ENCODE measurements at places on chromosomes 5 and 9.

DNA sequence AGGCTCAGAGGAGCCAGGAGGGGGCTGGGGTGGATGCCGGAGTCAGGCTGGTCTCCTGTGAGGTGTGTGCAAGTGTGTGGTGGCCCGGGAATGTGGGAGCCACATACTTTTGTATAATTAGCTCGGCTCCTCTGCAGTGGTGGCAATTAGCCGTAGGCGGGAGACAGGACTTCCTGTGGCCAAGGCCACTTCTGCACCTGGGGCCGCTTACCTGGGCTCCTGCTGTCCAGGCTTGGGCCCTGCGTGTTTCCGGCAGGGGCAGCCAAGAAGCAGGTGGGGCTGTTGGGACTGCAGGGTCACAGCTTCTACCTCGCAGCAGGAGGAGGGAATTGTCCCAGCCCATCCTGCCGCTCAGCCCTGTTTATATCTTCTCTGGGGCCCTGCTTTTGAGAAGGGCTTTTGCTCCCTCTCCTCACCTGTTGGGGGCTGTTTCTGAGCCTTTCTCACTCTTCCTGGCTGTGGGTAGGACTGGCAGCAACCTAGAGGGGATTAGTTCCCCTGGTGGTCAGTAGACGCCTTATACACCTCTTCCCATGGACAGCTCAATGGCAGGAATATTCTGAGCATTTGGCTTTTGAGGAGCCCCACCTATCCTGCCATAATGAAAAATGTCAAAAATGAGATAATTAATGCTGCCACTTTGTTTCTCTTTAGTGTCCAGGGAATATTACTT, 145.4 kb upstream of the PITX1 start:
- no peak for DNase-seq

- DNase-seq: no peak
Measured at GRCh38 chr5:120164986-120165385, 299.1 kb upstream of the PRR16 start.

- DNase-seq: no peak
Measured at GRCh38 chr5:9313751-9314150, 232.1 kb downstream of the SEMA5A start.

- no peak for DNase-seq
Measured at GRCh38 chr9:123034881-123035510, 1.5 kb downstream of the GPR21 start.

DNA sequence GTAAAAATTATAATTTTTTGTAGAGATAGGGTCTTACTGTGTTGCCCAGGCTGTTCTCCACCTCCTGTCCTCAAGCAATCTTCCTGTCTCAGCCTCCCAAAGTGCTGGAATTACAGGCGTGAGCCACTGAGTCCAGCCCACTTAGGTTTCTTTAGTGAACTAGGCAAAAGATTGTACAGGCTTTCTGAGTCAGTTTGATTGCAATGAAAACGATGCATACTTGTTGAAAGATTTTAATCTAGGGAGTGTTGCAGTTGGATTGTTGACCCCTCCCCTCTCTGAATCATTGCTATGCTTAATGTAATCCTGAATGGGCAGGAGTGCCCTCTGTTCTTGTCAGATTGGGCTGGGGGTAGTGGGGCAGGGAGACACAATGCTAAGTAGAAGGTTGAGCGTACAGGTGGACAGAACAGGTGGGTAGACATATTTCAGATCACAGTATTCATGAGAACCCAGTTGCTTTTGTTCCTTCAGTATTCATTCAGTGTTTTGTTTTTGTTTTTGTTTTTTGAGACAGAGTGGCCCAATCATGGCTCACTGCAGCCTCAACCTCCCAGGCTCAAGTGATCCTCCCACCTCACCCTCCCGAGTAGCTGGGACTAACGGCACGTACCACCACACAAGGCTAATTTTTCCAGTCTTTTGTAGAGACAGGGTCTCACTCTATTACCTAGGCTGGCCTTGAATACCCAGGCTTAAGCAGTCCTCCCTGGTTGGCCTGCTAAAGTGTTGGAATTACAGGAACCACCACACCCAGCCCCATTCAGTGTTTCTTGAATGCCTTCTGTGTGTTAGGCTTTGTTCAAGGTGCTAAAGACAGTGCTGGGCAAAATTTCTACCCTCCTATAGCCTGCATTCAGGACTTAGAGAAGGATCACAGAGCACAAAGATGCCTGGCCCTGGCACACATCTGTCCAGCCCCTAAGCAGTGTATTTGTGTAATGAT, 70.1 kb downstream of the KIAA1958 start:
- DNase-seq: no peak

DNA sequence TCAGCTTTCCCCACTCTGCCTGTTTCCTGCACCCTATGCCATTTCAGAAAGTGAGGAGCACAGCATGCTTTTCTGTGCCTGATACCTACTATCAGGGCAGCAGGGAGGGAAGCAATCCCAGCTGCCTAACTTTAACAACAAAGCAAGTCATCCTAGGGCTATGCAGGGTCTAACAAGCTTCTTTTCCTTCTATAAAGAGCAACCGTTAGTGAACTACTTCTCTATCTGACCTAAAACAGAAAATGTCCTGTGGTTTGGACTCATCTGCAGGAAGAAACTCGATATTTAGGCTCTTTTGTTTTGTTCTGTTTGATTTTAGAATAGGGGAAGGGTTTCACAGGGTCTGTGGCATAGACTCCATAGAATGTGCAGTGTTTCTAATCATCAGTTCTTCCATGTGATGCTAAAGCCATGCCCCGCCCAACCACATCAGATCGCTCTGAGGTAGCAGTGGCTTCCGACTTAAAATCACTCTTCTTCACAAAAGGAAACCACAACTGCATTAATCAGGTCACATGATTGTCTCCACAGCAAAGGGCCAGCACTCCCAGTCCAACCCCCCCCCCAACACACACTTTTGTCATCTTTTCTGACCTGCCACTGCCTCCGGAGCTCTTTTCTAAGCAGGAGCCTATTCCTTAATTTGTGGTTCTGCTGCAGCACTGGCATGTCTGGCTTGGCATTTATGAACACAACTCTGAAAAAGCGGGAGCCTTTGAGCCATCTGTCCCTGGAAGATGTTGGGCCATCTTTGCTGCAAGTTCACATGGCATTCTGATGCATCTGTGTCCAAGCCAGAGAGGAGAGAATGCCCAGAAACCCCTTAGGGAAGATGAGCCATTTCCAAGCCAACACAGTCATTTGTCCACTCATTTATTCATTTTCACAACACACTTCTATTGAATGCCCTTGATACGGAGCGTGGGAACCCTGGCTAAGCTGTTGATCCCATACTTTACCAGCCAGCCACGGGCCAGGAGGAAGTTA, 71.6 kb downstream of the CFAP90 start:
- no peak for DNase-seq

- DNase-seq: no peak
Measured at GRCh38 chr5:178766936-178767912, 36.8 kb upstream of the ZNF354A start.

DNA sequence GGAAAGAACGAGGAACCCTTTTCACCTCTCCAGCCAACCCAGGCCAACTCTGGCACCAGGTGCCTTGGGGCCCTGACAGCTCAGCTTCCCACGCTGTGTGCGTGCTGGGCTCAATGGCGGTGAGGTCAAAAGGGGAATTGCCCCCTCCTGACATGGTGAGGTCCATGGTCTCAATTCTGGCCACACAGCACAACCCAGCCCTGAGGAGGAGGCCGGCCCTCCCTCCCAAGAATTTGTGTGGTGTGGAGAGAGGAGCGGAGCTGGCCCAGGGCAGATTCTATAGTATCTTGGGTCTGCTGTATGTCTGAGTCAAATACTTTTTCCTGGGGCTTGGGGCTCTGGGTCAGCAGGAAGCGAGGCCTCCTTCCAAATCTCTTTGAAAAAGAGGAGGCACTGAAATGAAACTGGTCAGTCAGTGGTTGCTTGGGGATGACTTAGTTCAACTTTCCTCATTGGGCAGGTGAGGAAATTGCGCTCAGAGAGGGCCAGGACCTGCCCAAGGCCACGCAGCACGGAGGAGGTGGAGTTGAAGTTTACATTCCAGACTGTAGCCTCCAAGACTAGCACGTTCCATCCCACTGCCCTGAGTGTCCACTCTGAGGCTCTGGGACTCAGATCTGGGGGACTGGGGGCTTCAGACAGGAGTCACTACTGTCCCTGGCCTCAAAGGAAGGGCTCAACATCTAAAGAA, 15.6 kb downstream of the COL27A1 start:
- no peak for DNase-seq

- DNase-seq: no peak
Measured at GRCh38 chr5:124801551-124801950, 55.1 kb upstream of the ZNF608 start.
